ENCODE measurements at places on chromosomes 3 and 15. TPM values are rescaled to one million over a fixed set of nuclear protein-coding genes. Genes with fewer than 3 reads are reported as not detected.

Gene POPDC2
- 3.2 TPM for total RNA-seq

Gene GDPGP1
- 10.5 TPM for total RNA-seq

Gene DUOX1
- total RNA-seq = not detected

Gene SNTN
- total RNA-seq = not detected

Gene GPR160
- total RNA-seq = 13.8 TPM

Gene PLCB2
- 140 TPM for total RNA-seq

DNA sequence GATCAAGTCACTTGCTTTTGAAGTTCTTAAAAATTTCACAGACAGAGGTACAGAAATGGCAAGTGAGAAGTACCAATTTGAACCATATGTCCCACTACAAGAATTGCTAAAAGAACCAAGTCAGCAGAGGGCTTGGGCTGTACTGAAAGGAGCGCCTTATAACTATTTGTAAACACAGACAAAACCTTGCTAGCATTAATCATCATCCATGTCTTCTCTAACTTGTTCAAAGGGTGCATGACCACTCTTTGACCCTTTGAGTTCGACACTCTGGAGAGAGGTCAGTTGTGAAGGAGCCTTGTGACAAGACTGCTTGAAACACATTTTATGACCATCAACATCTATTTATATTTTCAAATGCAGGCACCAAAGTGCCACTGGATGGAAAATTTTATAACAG is 191.7 kb downstream of the PDZRN3 start:
- DNase-seq = no peak

- no peak for DNase-seq
Observed at GRCh38 chr15:69034352-69034751, 19.9 kb downstream of the NOX5 start.

GRCh38 chr15:48866141-48866563 is 11.8 kb upstream of the EID1 start:
- DNase-seq = no peak

GRCh38 chr3:137765310-137766033 is 1.4 kb downstream of the SOX14 start:
- no peak for DNase-seq

DNA sequence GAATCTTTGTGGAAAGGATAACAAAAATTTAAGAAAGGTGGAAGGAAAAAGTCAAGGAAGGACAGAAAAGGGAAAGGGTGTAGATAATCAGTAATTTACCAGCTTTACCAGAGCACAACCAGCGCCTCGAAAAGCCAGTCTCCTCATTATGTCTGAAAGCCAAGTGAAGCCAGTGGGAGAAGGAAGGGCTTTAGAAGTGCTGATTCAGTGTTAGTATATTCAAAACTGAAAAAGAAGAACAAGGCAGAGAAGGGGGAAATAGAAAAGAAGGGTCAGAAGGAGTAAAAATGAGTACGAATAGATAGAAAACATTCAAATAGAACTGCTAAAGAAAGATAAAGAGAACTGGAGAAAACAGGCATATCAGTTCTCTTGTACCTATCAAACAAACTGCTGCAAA is 4.1 kb downstream of the PBRM1 start:
- no peak for DNase-seq

DNA sequence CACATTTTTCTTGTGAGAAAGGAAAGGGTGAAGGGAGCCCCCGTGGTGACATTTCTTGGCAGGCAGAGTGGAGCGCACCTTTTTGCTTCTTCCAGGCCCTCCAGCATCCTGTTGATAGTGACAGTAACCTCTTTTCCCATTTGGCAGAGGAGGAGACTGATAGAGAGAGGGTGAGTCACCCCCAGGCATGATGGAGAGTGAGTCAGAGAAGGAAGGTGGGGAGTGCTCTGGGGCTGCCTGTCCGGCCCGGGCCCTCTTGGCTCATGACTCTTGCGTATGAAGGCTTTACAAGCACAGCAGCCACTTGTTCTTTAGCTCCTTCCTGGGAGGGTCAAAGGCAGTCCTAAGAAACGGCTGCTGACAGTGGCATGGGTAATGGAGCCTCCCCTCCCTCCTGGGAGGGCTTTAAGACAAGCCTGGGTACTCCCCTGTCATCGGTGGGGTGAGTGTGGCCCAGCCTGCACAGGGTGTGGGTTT is 16.0 kb downstream of the ANKRD63 start:
- no peak for DNase-seq

Data from activated CD4-positive, alpha-beta memory T cell treated with anti-CD3 and anti-CD28 coated beads, Interleukin-2, amount 10 ng/mL, durations not matched to agents 7 days and 5 days (primary cell).